ENCODE measurements at places on chromosomes 4 and X.

GRCh38 chr4:86947501-86948120, 12.8 kb downstream of the AFF1 start:
- DNase-seq, result no peak

DNA sequence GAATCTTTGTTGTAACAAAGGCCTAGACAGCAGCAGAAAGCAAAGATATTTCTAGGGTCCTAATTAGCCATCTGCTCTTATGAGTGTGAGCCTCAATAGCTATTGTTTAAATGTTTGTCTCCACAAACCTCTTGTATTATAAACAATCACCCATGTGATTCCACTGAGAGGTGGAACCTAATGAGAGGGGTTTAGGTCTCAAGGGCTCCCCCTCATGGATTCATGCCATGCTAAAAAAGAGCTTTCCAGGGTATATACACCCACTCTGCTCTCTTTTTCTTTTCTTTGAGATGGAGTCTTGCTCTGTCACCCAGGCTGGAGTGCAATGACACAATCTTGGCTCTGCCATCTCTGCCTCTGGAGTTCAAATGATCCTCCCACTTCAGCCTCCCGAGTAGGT, 42.1 kb downstream of the TRIM61 start:
- no peak for DNase-seq

DNA sequence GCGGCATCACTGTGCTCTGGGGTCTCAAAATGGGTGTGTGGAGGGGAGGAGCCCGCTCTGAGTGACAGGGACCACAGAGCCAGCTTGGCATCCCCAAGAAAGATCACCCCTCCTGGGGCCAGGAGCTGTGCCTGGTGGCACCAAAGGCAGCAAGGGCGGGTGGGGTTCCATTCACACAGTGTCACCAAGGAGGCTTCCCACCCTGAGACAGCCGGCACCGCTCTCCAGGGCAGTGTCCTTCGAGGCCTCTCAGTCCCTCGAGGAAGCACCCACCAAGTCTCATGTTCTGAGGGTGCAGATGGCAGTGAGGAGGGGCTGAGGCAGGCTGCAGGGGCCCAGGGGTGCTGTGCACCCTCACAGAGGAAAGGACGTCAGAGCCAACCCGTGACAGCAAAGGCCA, 44.0 kb upstream of the MAN2B2 start:
- no peak for DNase-seq

GRCh38 chr4:140851032-140851636, 94.9 kb upstream of the TBC1D9 start:
- DNase-seq, result no peak
